EH (cell line): ENCODE measurements at places on chromosomes 11 and 22.

- DNase-seq = no peak
Measured at GRCh38 chr11:8080069-8080670, 841 bp upstream of the TUB start.

- DNase-seq = no peak
Measured at GRCh38 chr11:14554959-14555358, 34.8 kb upstream of the PSMA1 start.

DNA sequence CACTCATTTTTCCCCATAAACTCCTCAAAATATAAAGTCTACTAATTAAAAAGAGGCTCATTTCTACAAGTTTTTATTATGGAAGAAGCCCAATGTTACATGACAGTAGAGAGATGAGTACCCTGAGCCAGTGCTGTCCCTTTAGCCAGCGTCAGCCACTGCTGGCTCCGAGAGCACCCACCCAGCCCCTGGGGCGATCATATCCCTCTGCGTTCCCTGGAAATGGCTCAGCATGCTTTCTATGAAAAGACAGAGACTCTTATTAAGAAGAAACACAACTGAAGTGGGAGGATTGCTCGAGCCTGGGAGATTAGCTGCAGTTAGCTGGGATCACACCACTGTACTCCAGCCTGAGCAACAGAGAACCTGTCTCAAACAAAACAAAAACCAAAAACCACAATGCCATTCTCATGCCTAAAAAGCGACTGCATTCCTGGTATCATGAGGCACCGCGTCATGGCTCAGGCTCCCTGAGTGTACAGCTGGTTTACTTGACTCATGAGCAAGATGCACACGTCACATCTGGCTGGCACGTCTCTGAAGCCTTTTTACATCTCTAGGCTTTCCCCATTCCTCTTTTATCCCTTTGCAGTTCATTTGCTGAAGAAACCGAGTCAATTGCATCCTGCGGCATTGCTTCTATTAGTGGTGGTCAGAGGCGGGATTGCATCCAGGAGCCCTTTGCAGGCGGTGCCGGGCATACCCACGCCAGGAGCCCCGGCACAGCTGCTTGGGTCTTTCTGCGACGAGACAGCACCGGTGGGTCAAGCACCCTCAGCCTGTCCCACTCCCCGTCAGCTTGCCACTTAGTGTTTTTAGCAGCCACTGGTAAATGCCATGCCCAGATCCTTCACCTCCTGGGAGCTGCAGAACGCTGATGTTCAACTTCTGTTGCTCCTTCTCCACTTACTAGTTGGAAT, 119.9 kb downstream of the CTTN start:
- DNase-seq = peak; percentile 58

- peak; percentile 49 for DNase-seq
Measured at GRCh38 chr22:18078329-18079041, 695 bp downstream of the PEX26 start.

DNA sequence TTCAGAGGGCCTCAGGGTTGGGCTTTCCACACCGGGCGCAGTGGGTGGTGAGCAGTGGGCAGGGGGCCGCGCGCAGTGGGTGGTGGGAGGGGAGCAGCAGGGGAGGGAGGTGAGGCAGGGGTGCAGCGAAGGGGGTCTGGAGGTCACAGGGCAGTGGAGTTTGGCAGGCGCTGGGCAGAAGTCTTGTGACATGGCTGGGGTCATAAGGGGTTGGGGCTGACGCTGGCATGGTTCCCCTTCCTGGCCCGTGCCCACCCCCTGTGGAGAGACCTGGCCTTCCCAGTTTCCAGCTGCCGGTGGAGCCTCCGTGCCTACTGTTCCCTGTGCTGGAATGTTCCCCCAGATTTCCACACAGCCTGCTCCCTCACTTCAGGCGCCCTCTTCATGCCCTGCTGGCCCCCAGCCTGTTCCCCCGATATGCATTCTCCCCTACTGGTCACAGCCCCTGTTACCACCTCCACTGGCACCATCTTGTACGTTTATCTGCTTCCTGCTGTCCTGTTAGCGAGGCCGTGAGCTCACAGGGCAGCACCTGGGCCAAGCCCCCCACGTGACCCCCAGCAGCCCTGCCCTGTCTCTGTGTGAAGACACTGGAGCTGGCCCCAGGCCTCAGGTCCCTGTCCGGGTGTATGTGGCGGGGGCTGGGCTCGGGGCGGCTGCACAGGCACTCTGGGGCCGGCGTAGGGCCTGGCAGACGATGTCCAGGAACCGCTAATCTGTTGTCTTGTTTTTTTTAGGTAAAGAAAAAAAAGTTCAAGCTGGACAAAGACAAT, 111.6 kb downstream of the KCNQ1OT1 start:
- no peak for DNase-seq

- no peak for DNase-seq
Measured at GRCh38 chr22:25781801-25782200, 39.8 kb downstream of the MYO18B start.

- no peak for DNase-seq
Measured at GRCh38 chr11:18624161-18624560, 10.0 kb downstream of the SPTY2D1 start.

DNA sequence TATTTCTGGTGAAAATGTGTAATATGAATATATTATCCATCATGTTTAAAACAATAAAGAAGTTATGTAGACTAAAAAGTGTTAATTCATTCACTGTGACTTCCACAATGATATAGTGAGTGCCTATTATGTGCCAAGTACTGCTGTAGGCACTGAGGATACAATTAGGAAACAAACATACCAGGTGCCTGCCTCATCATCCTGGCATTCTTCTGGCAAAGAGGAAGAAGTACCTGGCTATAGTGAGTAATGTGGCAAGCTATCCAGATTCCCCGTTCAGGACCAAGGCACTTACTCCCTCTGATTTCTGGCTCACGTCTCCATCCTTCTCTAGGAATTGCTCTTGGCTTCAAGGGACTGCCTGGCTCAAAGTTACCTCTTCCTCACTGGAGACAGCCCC, 77.5 kb upstream of the CLMP start:
- DNase-seq = no peak

- no peak for DNase-seq
Measured at GRCh38 chr11:9796854-9797253, 133.0 kb downstream of the SWAP70 start.

GRCh38 chr11:73173755-73174494, 31.8 kb upstream of the FCHSD2 start:
- DNase-seq = no peak

GRCh38 chr11:117238221-117238620, 5.8 kb downstream of the RNF214 start:
- DNase-seq = no peak

DNA sequence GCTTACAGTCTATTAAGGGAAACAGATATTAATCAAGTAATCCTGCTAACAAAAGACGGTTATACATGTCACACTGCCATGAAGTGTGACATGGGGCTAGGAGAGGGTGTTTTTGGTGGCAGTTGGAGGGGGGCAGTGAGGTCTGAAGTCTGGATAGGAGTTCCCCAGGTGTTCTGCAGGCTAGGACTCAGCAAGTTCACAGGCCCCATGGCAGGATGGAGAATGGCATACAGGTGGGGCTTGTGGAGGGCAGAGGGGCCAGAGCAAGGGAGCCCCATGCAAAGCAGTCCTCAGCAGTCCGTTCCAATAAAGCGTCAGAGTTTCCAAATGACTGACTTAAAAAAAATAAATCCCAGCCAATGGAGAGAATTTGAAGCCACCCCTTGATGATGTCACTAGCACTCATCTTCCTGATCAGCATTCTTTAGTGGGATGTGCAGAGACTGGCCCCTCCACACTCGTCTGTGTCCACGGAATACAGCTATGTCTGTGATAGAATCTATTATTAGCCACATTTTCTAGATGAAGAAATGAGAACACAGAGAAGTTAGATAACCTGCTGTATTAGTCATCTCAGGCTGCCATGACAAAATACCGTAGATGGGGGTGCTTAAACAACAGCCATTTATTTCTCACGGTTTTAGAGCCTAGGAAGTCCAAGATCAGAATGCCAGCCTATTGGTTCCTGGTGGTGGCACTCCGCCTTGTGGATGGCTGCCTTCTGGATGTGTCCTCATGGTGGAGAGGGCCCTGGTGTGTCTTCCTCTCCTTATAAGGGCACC, 32.6 kb downstream of the PRDM11 start:
- DNase-seq = peak; percentile 74

- DNase-seq = peak; percentile 58
Measured at GRCh38 chr11:46445920-46446771, 54.6 kb upstream of the CHRM4 start.

DNA sequence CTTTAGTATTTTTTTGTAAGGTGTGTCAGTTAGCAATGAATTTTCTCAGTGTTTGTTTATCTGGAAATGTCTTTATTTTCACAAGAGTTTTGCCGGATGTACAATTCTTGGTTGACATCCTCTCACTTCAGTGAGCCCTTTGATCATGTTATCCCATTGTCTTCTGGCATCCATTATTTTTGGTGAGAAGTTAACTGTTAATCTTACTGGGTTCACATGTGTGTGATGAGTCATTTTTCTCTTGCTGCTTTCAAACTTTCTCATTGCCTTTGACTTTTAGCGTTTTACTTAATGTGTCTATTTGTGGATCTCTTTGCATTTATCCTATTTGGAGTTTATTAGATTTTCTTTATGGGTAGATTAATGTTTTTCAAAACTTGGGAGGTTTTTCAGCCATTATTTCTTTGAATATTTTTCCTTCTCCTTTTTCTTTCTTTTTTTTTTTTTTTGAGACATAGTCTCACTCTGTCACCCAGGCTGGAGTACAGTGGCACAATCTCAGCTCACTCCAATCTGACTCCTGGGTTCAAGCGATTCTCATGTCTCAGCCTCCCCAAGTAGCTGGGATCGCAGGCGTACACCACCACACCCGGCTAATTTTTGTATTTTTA, 100.5 kb upstream of the RRM1 start:
- DNase-seq = peak; percentile 37

- DNase-seq = no peak
Measured at GRCh38 chr22:46963672-46964545, 201.5 kb downstream of the TBC1D22A start.

- DNase-seq = no peak
Measured at GRCh38 chr22:27870234-27871191, 48.5 kb downstream of the PITPNB start.

- DNase-seq = peak; percentile 70
Measured at GRCh38 chr11:93541884-93542810, 1.0 kb downstream of the SMCO4 start.
